ENCODE measurements at places on chromosomes 3 and 15.

- DNase-seq = no peak
Observed at GRCh38 chr15:29698030-29698701, 124.1 kb downstream of the TJP1 start.

DNA sequence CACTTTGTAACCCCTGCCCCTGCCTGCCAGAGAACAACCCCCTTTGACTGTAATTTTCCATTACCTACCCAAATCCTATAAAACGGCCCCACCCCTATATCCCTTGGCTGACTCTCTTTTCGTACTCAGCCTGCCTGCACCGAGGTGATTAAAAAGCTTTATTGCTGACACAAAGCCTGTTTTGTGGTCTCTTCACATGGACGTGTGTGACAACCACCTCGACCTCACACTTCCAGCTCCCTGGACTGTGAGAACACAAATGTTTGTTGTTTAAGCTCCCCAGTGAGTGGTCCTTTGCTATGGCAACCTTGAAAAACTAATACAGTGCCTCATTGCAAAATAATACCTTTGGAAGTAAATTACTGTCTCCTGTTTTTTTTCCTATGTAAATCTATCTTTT, 299.2 kb upstream of the POU1F1 start:
- no peak for DNase-seq

GRCh38 chr3:197367081-197367780, 68.8 kb upstream of the DLG1 start:
- DNase-seq = no peak

DNA sequence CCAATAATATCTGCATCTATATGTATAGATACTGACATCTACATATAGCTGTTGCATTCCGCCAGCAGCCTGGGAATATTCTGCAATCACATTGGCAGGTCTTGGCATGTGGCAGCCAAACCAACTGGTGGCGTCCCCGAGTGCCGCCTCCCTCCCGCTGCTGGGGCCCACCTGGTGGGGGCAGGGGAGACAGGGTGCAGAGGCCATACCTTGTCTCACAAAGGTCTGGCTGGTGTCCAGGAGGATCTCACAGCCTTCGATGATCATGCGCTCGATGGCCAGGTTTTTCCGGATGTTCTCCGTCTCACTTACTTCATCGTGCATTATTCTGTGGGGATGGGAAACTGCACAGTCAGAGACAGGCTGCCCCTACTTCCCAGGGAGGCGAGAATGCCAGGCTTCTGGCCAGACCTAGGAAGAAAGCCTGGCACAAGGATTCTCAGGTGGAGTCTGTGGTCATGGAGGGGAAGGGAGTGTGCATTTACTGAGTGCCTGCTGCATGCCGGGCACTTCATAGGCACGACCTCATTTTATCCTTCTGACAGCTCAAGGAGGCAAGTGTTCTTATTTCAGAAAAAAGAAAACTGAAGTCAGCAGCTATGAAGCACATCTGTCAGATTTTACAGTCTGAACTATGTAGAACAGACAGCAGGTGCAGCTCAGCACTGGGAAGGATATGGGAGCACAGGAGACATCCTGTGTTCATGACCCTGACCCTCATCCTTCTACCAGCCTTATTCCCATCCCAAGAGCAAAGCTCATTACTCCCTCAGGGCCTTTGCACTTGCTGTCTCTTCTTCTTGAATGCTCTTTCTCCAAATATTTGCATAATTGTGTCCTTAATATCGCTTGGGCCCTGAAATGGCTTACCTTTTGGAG, 62.8 kb downstream of the RASGRF1 start:
- DNase-seq = no peak

DNA sequence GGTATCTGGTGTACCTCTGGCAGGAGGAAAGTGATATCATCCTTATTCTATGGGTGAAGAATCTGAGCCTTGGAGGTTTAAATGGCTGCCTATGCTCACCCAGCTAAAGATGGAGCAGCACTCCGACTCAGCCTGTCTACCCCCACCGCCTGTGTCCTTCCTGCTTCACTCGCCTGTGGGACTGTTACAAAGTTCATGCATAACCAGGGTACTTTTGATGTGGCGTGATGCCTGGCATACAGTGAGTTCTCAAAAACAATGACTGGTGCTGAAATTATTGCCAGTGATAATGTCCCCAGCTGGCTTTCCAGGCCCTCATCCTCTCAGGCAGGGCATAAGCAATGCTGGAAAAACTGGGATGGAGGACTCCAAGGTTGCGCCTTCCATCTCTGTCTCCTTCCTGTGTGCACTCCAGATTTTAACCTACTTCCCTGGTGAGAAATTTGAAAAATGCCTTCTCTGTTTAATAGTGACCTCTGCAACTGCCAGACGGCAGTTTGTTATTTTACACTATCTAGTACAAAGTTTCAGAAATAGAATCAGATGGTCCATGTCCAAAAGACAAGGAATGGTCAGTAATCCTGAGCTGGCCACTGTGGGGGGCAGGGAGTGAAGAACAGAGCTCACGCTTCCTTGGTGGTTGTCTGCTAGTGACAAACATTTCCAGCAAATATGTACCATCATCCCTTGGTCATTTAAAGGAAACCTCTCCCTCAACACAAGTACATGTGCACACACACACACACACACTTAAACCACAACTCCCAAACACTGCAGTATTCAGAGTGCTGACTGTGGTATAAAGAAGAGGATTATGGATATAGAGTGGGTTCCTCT, 86.5 kb upstream of the NMNAT3 start:
- DNase-seq = no peak

GRCh38 chr15:42504631-42505030, 9.2 kb downstream of the SNAP23 start:
- DNase-seq = no peak

DNA sequence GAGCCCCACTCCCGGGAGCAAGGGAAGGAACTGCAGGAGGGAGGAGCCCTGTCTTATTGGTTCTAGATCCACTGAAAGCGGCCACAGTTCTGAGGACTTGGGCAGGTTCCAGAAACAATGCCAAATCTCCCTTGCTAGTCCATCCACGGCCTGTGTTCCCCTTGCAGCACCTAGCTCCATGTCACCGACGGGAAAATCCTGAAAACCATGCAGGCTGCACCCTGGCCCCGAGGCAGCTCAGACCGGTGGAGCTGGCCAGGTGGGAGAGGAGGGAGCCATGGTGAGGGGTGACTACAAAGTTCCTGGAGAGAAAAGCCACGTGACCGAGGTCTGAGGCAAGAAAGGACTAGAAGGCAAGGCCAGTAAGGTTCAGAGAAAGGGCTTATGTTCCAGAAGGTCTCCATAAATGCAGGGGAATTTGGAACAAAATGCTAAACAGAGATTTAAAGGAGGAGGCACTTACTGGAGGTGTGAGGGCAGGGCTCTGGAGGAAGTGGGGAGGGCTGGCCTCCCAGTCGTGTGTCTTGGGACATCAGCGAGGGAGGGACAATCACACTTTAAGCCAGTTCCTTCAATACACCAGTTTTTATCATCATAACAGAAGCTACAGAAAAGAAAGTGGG, 5.4 kb downstream of the MGLL start:
- no peak for DNase-seq

- DNase-seq = peak; percentile 22
Observed at GRCh38 chr3:172159962-172160538, 120.7 kb downstream of the FNDC3B start.

DNA sequence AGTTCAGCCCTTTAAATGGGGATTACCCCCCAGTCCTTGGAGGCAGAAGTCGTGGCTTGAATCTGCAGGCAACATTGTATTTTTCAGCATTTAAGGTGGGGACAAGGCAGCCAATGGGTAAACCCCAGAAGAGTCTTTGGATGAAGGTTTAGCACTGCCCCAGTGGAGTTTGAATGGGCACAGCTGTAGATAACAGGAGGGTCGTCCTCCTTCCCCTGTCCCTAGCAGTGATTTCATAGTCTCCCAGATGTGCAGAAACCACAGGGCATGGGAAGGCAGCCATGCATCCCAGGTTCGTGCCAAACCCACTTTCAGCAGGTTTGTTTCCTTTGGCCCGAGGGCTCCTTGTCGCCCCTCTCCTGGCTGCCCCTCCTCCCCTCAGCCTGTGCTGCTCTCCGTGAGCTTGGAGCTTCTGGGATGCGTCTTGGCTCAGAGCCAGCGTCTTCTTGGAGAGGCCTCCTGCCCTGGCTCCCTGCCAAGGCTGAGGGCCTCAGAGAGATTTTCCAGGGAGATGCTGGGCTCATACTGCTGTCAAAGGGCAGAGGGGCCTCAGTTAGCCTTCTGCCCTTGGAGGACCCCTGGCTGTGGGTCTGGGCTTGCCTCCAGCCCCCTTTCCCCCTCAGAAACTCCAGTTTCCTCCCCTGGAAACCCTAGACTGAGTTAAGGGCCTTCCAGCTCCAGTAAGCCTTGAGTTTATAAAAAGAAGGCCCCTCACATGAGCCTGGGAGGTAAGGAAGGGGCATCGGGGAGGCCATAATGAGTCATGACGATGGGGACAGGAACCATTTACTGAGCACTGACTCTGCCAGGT, 48.9 kb upstream of the POLG start:
- no peak for DNase-seq

GRCh38 chr15:65595960-65596359, 15.0 kb downstream of the INTS14 start:
- peak; percentile 38 for DNase-seq

GRCh38 chr3:22236490-22237270, 485.7 kb upstream of the ZNF385D start:
- DNase-seq = no peak

All from CD4-positive, alpha-beta T cell treated with Interferon alpha-2 for 1 hour (primary cell).